ENCODE measurements at places on chromosomes 3 and 15.

GRCh38 chr15:101182215-101182614 lies 69.6 kb downstream of the CHSY1 start:
- DNase-seq: no peak

- no peak for DNase-seq
Observed at GRCh38 chr3:194773216-194773615, 87.5 kb downstream of the FAM43A start.

- no peak for DNase-seq
Observed at GRCh38 chr15:47422881-47423665, 294.2 kb upstream of the SEMA6D start.

GRCh38 chr3:104279617-104280016 lies 1087.1 kb upstream of the ALCAM start:
- DNase-seq: peak; percentile 14

DNA sequence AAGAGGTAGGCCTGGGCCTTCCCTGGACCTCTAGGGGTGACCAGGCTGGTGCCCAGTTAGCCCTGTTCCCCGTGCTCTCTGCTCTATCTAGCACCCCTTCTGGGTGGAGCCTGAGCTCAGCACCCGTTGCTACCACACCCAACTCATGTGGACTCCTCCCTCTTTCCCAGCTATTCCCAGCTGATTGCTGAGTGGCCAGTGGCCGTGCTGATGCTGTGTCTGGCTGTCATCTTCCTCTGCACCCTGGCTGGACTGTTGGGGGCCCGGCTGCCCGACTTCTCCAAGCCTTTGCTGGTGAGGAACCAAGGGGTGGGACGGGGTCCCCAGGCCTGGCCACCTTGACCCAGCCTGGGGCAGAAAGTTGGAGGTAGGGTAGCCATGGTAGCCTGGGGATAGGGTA lies 6.2 kb downstream of the DISP2 start:
- no peak for DNase-seq

GRCh38 chr3:117128872-117129271 lies 419.3 kb downstream of the TUSC7 start:
- no peak for DNase-seq

DNA sequence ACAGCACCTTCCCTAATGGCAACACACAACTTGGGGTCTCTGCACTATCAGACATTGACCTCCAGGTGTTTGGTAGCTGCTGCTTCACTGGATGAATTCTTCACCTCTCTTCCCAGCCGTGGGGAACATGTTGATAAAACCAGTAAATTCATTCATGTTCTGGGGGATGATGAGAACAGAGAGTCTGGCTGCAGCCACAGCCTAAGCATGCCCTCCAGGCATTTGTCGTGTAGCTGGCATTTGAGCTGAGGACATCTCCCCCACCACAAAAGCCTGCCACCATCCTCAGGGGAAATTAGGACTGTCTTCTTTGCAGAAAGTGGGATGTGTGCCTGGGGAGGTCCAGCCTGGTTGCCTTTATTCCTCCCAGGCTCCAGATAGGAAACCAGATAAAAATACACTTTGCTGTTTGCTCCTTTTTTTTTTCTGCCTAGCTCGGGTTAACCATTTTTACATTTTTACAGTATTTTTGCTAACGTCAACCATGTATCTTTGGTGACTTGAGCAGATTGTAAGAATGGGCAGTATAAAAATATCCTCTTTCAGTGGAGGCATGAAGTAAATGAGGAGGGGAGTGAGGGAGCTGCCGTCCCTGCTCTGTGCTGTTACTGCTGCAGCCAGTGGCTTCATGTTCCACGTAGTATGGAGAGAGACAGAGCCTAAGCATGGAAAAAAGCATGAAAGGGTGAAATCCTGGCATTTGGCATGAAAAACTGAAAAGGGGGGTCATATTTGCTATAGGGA lies 444.0 kb downstream of the EPHB1 start:
- no peak for DNase-seq

DNA sequence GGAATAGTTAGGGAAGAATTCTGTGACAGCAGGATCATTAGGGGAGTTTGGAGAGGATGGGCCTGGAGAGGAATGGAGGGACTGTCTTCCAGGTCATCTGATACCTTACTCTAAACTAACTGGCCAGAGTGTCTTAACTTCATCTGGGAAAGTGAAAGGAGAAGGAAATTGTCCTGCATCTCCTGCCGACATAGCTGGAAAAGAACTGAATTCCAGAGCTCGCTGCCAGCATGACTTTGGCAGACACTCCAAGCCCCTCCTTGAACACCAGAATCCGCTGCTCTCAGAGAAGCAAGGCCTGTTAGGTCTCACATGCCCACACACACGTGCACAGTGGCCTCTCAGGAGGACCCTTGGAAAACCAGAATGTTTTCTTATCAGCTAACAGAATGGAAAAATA lies 10.5 kb downstream of the ABI3BP start:
- DNase-seq: no peak

- no peak for DNase-seq
Observed at GRCh38 chr3:185021256-185021655, 131.6 kb downstream of the C3orf70 start.

- no peak for DNase-seq
Observed at GRCh38 chr15:101570241-101570640, 80.7 kb upstream of the PCSK6 start.

- DNase-seq: peak; percentile 6
Observed at GRCh38 chr3:107525644-107526305, 3.0 kb downstream of the BBX start.

GRCh38 chr3:78204977-78205376 lies 1165.1 kb downstream of the ROBO2 start:
- DNase-seq: no peak

DNA sequence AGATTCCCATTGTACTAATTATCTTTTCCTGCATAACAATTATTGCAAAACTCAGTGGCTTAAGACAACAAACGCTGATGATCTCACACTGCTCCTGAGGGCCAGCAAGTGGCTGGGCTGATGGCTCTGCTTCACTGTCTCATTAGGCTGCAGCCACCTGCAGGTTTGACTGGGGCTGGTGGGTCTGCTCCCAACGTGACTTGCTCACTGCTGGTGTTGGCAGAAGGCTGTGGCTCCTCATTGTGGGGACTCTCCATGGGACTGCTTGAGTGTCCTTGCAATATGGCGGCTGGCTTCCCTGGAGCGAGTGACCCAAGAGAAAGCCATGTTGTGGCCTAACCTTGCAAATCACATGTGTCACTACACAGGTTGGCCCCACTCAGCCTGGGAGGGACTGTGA lies 71.1 kb downstream of the PLXNA1 start:
- no peak for DNase-seq

DNA sequence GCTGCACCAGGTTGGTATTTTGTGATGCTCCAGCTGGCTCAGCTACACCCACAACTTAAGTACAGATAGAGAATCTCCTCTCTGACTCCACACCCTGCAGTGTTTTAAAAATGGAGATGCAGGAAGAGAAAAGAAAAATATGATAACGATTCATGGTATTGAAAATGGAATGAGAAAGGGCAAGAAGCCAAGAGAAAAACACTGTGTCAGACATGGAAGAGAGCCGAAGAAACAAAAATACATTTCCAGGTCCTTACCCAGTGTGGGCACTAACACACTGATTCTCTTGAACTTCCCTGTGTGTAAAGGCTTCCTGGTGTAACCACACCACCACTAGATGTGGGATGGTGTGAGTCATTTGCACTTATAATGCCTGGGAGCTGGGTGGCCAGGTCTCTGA lies 93.1 kb downstream of the GMPS start:
- DNase-seq: no peak

DNA sequence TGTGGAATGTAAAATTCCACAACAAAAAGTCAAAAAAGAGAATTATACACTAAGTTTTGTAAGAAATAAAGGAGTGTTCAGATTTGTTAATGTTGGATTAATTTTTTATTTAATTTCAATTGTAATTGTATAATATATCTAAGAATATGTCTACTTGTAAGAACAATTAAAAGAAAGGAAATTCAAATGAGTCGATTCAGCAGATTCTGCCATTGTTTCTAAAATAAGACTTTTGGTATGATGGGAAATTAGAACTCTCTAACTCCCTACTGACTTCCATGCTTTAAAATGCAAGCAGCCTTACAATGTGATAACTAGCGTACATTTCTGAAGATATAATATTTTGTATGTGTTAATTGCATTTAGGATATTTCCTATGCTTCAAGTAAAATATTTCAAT lies 395.9 kb upstream of the ZNF717 start:
- no peak for DNase-seq

- no peak for DNase-seq
Observed at GRCh38 chr3:78632925-78633553, 1134.8 kb downstream of the ROBO1 start.

- no peak for DNase-seq
Observed at GRCh38 chr15:84833447-84834228, 16.5 kb downstream of the ALPK3 start.

GRCh38 chr3:57949785-57950615 lies 58.2 kb upstream of the FLNB start:
- no peak for DNase-seq

DNA sequence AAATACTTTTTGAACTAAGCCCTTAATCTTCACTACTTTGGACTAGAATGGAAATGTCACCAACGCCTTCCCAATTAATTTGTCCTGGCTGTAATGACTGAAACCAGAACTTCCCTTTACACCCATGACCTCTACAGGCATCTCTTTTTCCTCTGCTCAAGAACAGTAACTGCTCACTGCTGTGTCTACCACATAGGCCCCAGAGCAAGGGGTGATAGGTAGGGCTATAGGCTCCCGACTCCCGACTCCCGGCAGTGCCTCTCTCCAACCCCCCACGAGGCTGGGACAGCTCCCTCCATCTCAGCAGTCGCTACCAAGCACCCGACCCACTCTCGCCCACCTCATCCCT lies 384 bp upstream of the LEKR1 start:
- no peak for DNase-seq

DNA sequence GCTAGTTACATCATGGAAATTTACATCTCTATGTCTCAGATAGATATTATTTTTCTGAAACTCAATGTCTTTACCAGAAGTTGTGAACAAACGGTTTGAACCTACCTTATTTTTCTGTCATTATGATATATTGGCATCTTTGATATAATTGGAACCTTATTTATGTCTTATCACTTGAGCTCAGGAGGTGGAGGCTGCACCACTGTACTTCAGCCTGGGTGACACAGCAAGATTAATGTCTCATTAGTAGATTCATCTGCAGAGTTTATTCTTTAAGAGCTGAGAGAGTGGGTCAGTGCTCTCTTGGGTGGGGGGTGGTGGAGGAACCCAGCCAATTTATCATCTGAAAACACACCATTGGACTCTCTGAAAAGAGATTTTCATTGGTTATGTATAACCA lies 21.4 kb downstream of the SCG3 start:
- no peak for DNase-seq

- DNase-seq: no peak
Observed at GRCh38 chr3:169387751-169388696, 275.5 kb downstream of the MECOM start.

DNA sequence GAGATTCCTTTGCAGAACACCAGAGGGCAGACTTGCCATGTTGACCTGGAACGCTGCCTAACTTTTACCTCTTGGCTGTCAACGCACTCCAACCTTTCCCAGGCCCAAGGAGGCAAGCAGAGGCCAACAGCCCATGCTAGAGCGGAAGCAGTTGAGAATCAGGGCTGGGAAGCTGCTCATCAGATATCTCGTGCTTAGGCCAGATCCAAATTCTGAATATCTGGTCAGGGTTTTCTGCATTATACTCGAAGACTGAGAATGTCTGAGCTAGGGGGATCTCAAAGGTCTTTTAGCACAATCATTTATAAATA lies 2.5 kb downstream of the XIRP1 start:
- DNase-seq: peak; percentile 78

DNA sequence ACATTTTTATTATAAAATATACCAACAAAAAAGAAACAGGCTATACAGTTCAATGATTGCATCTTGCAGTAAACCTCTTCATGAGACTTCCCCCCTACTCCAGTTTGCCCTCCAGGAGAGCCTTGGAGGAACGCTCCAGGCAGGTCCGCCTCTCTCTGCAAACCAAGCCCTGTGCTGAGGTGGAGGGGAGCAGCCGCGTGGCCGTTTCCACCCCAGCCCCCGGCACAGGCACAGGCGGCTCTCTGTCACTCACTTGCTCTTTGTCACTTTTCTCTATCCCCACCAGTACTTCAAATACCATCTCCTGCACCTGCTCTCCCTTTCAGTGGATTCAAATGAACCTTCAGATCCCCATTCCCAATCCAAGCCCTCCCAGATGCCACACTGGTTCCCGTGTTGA lies 479.9 kb downstream of the OCA2 start:
- DNase-seq: no peak

GRCh38 chr3:29585368-29585767 lies 304.5 kb downstream of the RBMS3 start:
- no peak for DNase-seq

Data from NAMALWA (cell line).